ENCODE measurements at places on chromosomes 12 and 14.

DNA sequence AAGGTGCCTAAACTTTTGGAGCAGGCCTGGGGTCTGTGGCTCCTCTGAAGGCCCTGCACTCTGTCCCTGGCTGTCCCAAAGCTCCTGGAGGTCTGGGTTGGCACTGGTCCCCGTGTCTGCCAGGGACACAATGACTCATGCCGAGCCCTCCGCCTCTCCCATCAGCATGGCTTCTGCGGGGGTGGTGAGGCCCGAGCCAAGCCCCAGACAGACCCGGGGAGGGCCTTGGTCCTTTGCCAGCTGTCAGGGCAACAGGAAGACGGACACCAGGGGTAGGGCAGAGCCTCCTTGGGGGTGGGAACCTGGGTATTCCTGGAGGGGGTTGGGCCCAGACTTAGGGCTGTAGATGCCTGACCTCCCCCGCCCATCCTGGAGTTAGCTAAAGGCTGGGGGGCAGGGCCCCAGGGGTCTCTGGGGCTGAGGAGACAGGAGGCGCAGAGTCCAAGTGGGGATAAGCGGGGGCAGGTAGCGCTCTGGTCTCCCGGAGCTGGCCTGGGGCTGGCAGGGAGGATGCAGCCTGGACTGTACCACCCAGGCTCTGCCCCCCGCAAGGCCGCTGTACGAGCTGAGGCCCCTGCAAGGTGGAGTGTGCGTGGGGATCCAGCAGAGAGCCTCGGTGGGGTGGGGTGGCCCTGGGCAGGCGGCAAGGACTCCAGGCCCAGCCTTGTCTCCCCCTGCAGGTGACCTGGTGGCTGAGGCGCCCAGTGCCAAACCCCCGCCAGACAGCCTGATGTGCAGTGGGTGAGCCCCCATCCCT lies 16.4 kb upstream of the PUS1 start:
- DNase-seq: no peak

DNA sequence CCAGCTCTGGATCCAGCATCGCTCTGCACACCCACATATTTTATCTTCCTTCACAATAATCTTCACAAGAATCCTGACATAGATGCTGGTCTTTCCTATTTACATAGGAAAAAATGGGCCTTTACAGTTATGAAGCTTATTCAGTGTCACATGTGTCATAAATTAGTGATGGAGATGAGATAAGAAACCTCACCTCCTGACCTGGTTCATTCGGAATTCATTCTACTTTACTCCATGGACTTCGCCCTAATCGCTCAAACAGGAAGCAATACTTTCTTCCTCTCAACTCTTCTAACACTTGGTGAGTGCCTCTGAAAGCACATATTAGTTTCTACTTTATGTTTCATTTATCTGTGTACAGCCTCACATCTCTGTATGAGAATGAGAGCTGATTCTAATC lies 12.0 kb upstream of the SINHCAF start:
- DNase-seq: no peak

GRCh38 chr12:77720258-77720657 lies 110.4 kb upstream of the NAV3 start:
- no peak for DNase-seq

DNA sequence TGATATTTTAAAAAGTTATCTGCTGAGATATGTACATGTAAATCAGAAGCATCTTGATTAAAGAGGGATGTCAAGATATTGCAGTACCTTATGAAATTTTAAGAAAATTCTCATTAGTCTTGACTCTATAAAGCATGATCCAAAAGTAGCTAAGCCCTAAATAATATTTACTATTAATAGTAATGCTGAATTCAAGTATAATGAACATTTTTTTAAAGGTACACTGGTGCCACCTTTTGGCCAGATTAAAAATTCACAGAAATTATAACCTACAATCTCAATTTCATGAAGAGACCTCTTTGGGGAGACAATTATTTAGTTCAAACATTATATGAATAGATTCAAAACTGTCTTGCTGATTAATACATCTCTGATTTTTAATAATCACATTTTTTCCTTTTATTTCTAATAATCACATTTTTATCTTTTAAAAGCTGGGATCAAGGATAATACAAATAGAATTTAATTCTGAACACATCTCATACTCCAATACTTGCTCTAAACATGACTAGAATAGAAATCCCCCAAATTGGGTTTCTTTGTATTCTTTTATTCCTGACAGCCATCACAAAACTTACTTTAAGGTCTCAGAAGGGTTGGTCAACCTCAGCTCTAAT lies 13.4 kb downstream of the AKAP5 start:
- DNase-seq: no peak

- no peak for DNase-seq
Observed at GRCh38 chr12:92866418-92866817, 62.7 kb downstream of the EEA1 start.

- DNase-seq: no peak
Observed at GRCh38 chr12:3904999-3905398, 31.8 kb upstream of the PARP11 start.

All from DMS153 (cell line).